B cell (primary cell): ENCODE measurements at places on chromosomes 5 and 9. TPM values are rescaled to one million over a fixed set of nuclear protein-coding genes. Genes with fewer than 3 reads are reported as not detected.
A peak's percentile ranks its signal among the peaks of the same experiment; 100 is the strongest.

GRCh38 chr5:159310511-159310910 lies 19.8 kb downstream of the IL12B start:
- peak overlapping the region; percentile 36 for H3K4me3 ChIP-seq
- peaks cover 3% of the 10 kb centered on the region for H3K27me3 ChIP-seq
- peak; percentile 70 for DNase-seq

Gene PTGS1
- 9.5 and 10.4 TPM in 2 replicates for total RNA-seq

DNA sequence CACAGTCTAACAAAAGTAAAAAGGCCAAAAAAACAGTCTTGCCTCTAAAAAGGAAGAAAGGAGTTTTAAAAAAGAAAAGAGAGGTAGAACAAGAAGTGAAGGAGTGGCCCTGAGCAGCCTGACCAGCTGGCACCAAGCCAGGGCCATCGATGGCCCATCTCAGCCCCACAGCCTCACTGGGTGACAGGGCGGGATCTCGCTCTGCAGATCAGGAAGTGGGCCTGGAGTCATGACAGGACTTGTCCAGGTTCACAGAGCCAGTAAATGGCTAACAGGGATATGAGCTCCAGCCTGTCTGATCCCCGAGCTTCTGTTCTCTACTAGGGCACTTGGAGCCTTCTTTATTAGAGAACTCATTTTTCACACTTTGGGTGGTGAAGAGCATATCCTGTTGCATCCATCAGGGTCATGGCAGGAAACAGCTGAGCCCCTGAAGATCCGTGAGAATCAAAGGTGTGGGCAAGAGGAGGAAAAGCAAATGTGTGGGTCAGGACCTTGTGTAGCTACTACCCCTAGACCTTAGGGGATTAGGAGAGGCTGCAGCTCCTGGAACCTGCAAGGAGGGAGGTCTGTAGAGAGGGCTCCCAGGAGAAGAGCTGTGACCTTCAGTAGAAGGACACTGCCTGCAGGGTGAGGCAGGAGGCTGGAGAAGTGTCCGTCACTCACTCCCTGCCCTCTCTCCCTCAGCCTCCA lies 299.0 kb upstream of the MSX2 start:
- H3K4me1 ChIP-seq = no peaks in the 10 kb centered on the region
- no peaks in the 10 kb centered on the region for H3K27me3 ChIP-seq
- H3K36me3 ChIP-seq = no peaks in the 10 kb centered on the region
- DNase-seq = no peak
- H3K4me3 ChIP-seq = no peak overlapping the region

GRCh38 chr9:70218767-70219166 lies 40.0 kb upstream of the SMC5 start:
- no peak for DNase-seq
- H3K36me3 ChIP-seq = no peaks in the 10 kb centered on the region
- H3K27ac ChIP-seq = no peak overlapping the region
- no peak overlapping the region for H3K4me3 ChIP-seq
- H3K4me1 ChIP-seq = no peaks in the 10 kb centered on the region
- H3K27me3 ChIP-seq = no peaks in the 10 kb centered on the region

GRCh38 chr5:73122875-73123810 lies 2.8 kb downstream of the TMEM171 start:
- no peak for DNase-seq
- H3K36me3 ChIP-seq = no peaks in the 10 kb centered on the region
- no peak overlapping the region for H3K27ac ChIP-seq
- H3K4me3 ChIP-seq = no peak overlapping the region
- peaks cover 16% of the 10 kb centered on the region for H3K27me3 ChIP-seq

Gene SH3TC2
- total RNA-seq = not detected in 2 replicates

GRCh38 chr9:75242426-75242825 lies 154.1 kb downstream of the OSTF1 start:
- no peak overlapping the region for H3K27ac ChIP-seq
- H3K36me3 ChIP-seq = no peaks in the 10 kb centered on the region
- H3K4me3 ChIP-seq = no peak overlapping the region
- no peaks in the 10 kb centered on the region for H3K4me1 ChIP-seq
- no peaks in the 10 kb centered on the region for H3K27me3 ChIP-seq
- no peak for DNase-seq

DNA sequence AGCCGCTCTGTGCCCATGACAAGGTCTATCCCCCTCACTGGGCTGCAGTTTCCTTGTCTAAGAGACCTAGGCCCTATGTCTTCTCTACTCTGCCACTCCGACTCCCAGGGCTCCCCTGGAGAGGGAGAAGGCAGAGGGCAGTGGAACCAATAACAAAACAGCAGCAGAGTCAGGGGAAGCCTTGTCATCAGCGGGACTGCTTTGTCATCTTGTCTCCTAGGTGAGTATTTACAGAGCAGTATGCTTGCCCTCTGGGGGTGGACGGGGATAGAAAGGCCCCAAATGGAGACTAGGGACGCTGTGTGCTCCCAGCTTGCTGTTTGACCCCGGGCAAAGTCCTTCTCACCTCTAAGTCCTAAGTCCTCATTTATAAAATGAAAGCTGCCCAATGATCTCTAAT lies 318.5 kb downstream of the CDK5RAP2 start:
- no peaks in the 10 kb centered on the region for H3K4me1 ChIP-seq
- no peaks in the 10 kb centered on the region for H3K36me3 ChIP-seq
- H3K27ac ChIP-seq = no peak overlapping the region
- peaks cover 12% of the 10 kb centered on the region for H3K27me3 ChIP-seq
- DNase-seq = no peak

GRCh38 chr5:93497096-93497495 lies 83.9 kb downstream of the NR2F1-AS1 start:
- H3K4me3 ChIP-seq = no peak overlapping the region
- no peaks in the 10 kb centered on the region for H3K4me1 ChIP-seq
- DNase-seq = no peak
- no peak overlapping the region for H3K27ac ChIP-seq
- H3K27me3 ChIP-seq = no peaks in the 10 kb centered on the region

GRCh38 chr5:53814819-53815218 lies 254.4 kb downstream of the NDUFS4 start:
- no peaks in the 10 kb centered on the region for H3K27me3 ChIP-seq
- H3K4me1 ChIP-seq = no peaks in the 10 kb centered on the region
- no peak for DNase-seq
- no peaks in the 10 kb centered on the region for H3K36me3 ChIP-seq
- H3K27ac ChIP-seq = no peak overlapping the region
- H3K4me3 ChIP-seq = no peak overlapping the region

Gene PCDHB5
- total RNA-seq = not detected in 2 replicates

DNA sequence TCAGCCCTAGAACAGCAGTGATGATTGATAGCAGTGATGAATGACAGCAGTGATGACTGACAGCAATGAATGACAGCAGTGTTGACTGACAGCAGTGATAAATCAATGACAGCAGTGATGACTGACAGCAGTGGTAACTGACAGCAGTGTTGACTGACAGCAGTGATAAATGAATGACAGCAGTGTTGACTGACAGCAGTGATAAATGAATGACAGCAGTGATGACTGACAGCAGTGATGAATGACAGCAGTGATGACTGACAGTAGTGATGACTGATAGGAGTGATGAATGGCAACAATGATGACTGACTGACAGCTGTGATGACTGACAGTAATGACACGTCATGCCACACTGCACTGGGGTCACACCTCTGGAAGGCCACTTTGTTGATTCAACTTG lies 106.8 kb downstream of the ENTREP1 start:
- DNase-seq = no peak
- no peaks in the 10 kb centered on the region for H3K27me3 ChIP-seq
- H3K36me3 ChIP-seq = no peaks in the 10 kb centered on the region
- H3K4me1 ChIP-seq = no peaks in the 10 kb centered on the region
- H3K27ac ChIP-seq = no peak overlapping the region

DNA sequence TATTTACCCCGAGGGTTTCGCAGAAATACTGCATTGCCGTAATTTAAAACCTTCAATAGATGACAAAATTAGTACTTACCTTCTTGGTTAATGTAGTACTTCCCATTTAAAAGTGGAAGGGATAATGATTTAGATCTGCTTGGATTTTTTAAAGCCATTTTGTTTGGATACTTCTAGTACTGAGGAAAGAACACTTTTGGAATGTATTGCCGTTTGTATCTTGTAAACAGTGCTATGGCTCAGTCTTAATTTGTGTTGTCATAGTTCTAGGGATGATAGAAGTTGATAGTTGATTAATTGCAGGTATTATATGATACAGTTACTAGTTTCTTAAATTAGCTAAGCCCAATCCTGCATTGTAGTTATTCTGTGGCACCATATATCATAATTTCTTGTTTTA lies 33.1 kb downstream of the TNPO1 start:
- no peak overlapping the region for H3K27ac ChIP-seq
- H3K4me1 ChIP-seq = peaks cover 19% of the 10 kb centered on the region
- no peaks in the 10 kb centered on the region for H3K27me3 ChIP-seq
- DNase-seq = no peak
